GM12878 (cell line): ENCODE measurements at places on chromosomes 1 and 21. TPM values are rescaled to one million over a fixed set of nuclear protein-coding genes. Genes with fewer than 3 reads are reported as not detected.

The MROH9 gene
- not detected in 2 replicates for polyA plus RNA-seq

The LINGO4 gene
- not detected in 2 replicates for polyA plus RNA-seq

The CCDC17 gene
- 0.43 and 0.62 TPM in 2 replicates for polyA plus RNA-seq

The LEFTY1 gene
- not detected in 2 replicates for polyA plus RNA-seq

The CFHR5 gene
- polyA plus RNA-seq, result not detected in 2 replicates

The ZNF678 gene
- polyA plus RNA-seq, result 3.1 and 3.5 TPM in 2 replicates

The PTPN7 gene
- polyA plus RNA-seq, result 117 and 125 TPM in 2 replicates

The VAV3 gene
- polyA plus RNA-seq, result 2.1 and 4.3 TPM in 2 replicates

The NTMT2 gene
- not detected in 2 replicates for polyA plus RNA-seq

The PRPF38B gene
- polyA plus RNA-seq, result 49.7 and 53.8 TPM in 2 replicates
